ENCODE measurements at places on chromosomes 1 and 21. TPM values are rescaled to one million over a fixed set of nuclear protein-coding genes. Genes with fewer than 3 reads are reported as not detected.

TEKT2 gene
- total RNA-seq = not detected

INTS11 gene
- total RNA-seq = 66.6 TPM

C1orf210 gene
- total RNA-seq = not detected

S100A14 gene
- not detected for total RNA-seq

PLA2G2F gene
- not detected for total RNA-seq

KCNJ15 gene
- total RNA-seq = not detected

CD160 gene
- total RNA-seq = not detected

PRKACB gene
- total RNA-seq = 11.5 TPM

LIPI gene
- total RNA-seq = not detected

MAP3K21 gene
- total RNA-seq = 0.58 TPM

SPATC1L gene
- total RNA-seq = 2.6 TPM

THEM5 gene
- total RNA-seq = not detected

CFHR5 gene
- total RNA-seq = not detected

GPR25 gene
- not detected for total RNA-seq

IL20 gene
- total RNA-seq = not detected

All from pericardium fibroblast (primary cell).